Fibroblast of the conjunctiva (primary cell): ENCODE measurements at places on chromosomes 11 and 22.

DNA sequence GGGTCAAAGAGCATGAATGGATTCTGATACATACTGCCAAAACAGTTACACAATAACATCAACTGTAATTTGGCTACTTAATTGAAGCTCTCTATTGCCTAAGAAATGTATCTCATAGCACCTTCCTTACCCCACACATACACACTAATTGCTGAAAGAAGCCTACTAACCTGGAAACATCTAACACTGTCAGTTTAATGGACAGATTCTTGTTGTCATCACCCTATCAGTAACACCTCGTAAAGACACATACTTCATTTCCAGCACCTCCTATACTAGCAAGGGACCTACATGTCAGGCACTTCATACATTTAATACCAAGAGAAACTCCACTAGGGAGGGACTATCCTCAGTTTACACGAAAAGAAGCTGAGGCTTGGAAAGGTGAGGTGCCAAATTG is 9.9 kb downstream of the NAP1L4 start:
- DNase-seq, result no peak

DNA sequence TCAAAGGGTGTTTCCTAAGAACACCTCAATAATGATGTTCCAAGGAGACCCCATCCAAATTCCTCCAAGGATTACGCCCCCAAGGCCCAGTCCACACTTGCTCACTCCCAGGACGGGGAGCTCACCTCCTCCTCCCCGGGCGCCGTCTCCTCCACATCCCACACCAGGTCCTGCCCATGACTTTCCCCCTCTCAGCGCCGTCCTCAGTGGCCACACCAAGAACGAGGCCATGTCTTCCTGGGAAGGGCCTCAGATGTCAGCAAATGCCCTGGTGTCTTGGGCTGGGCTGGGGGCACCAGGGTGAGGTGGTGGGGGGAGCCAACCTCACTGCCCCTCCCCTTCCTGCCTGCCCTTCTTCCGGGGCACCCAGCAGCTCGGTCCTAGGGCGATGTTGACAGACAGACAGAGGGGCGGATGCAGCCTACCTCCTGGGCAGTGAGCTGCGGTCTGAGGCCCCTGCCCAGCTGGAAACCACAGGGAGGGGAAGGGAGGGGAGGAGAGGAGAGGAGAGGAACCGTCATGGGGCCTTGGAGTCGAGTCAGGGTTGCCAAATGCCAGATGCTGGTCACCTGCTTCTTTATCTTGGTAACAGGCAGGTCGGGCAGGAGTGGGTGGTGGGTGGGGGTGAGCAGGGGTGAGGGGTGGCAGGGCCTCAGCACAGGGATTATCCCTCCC is at the start of the genes C11orf21 and TSPAN32:
TSS of gene C11orf21 (minus strand) at position 288 of the 675 bp plus-strand sequence. CDS start at position 178, 110 bp downstream.
TSS of gene TSPAN32 (plus strand) at position 383 of the 675 bp plus-strand sequence. CDS start at position 520, 137 bp downstream.
- DNase-seq, result no peak

GRCh38 chr22:19530751-19531150 is 6.5 kb upstream of the CLDN5 start:
- DNase-seq, result no peak

DNA sequence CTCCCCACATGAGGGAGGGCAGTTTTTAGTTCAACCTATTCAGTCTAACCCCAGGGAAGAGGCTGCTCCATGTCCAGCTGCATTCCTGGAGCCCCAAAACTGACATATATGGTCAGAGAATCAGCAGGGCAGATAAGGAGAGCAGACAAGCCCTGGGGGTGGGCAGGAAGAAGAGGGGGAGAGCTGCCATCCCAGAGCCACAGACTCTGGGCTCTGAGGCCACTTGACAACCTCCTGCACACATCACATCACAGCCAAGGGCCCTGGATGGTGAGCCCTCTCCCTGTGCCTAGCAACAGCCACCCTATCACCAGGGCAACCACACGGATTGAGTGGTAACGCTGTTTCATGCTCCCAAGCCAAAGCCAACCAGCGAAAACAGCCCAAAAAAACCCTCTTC is 3.1 kb downstream of the ARHGAP1 start:
- no peak for DNase-seq

DNA sequence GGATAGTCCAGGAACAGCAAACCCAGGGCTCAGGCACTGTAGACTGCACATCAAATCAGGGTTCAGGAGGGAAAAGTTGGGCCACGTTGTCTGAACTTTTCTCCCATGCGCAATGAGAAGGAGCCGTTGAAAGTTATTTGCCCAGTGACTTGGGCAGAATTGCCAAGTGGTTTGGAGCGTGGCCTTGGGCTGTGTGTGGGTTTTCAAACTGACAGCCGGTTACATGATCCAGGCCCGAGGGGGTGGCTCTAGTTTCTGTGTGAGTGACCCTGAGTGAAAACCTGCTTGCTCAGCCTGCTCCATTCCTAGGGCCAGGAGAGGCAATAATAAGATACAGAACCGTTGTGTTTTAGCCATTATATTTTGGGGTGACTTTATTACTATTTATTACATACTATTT is 20.3 kb downstream of the MB start:
- no peak for DNase-seq

GRCh38 chr11:119935349-119935925 is 202.5 kb downstream of the TRIM29 start:
- no peak for DNase-seq

GRCh38 chr11:116707161-116707629 is 65.6 kb downstream of the BUD13 start:
- DNase-seq, result no peak

DNA sequence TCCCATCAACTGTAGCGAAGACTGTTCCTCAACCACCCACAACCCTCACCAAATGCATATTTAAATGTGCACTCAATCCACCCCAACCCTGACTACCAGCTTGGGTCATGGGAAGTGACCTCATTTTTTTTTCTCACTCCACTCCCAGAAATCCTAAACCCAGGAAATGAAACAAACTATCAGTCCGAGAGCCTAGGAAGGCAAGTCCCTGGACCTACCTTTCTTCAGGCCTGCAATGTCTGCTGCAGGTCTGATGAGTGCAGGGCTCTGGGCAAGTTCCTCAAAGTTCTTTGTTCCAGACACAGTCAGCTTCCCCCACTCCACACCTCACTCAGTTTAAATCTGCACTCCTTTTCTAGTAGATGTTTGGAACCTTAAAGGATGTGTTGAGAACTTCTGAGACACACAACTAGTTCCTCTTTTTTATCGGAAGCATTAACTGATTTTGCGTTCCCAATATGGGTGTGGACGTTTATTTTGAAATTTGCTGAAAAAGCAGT is at the start of gene MS4A4E:
TSS of gene MS4A4E (minus strand) at position 398 of the 500 bp plus-strand sequence. CDS start 13,082 bp downstream, outside the sequence.
- no peak for DNase-seq

GRCh38 chr22:49738006-49738405 is 89.7 kb downstream of the BRD1 start:
- DNase-seq, result no peak
